CD4-positive, alpha-beta T cell treated with Interleukin-6 at 100 ng/mL for 8 hours (primary cell): ENCODE measurements at places on chromosomes 3 and 15.
A peak's percentile ranks its signal among the peaks of the same experiment; 100 is the strongest.

- DNase-seq, result no peak
These were observed 36.8 kb upstream of the CNTN3 start for GRCh38 chr3:74651292-74651691.

GRCh38 chr3:177350121-177350520 lies 152.8 kb upstream of the TBL1XR1 start:
- no peak for DNase-seq

GRCh38 chr3:14767245-14768051 lies 51.3 kb upstream of the FGD5 start:
- no peak for DNase-seq

GRCh38 chr15:49223536-49224274 lies 53.7 kb downstream of the GALK2 start:
- no peak for DNase-seq

DNA sequence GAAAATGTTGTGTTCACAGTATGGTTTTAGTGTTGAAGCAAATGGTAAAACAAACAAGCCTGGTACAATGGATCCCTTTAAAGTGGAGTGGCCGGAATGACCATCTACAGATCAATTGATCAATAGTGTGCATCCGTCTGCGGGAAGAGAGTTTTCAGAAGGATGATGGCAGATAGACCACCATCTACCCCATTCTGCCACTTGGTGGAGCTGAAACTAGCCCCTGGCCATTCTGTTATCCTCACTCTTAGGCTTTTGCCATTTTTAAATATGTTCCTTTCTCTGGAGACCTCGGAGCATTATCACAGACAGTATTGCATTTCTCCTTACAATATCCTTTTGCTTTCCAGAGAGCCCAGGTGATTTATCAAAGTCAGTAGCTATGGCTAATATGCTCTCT lies 258.9 kb upstream of the CFAP20DC start:
- no peak for DNase-seq

GRCh38 chr15:47959617-47960413 lies 161.0 kb upstream of the SLC24A5 start:
- no peak for DNase-seq

DNA sequence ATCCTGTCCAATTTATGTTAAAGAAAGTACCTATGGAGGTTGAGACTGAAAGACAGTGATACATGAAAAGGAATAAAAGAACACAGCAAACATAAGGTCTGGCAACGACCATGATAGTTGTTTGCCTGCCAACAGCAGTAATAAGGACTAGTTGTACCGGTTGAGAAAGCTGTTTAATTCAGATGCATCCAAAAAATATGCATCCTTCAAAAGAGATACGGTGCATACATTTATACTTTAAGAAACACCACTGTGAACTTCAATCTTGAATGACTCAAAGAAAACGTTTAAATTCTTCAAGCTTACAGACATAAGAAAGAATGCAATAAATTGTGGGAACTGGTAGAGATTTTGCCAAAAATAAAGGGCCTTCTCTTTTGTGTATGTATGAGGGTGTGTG lies 492.1 kb downstream of the NLGN1 start:
- no peak for DNase-seq

DNA sequence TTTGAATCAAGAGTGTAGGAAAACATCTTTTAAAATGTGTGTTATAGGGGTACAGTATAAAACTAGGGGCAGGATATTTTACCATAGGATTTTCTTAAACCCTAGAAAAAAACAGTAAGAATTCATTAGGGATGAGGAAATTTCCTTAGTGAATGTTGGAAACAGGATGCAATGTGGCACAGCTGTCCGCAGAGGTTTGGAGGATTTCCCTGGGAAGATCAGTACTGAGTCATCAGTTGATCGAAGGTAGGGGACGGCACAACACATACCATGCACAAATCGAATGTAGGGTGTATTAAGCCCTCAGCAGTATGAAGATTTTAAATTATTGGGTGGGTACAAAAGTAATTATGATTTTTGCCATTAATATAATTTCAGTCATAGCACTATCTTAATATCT lies 49.9 kb downstream of the FNDC3B start:
- no peak for DNase-seq

DNA sequence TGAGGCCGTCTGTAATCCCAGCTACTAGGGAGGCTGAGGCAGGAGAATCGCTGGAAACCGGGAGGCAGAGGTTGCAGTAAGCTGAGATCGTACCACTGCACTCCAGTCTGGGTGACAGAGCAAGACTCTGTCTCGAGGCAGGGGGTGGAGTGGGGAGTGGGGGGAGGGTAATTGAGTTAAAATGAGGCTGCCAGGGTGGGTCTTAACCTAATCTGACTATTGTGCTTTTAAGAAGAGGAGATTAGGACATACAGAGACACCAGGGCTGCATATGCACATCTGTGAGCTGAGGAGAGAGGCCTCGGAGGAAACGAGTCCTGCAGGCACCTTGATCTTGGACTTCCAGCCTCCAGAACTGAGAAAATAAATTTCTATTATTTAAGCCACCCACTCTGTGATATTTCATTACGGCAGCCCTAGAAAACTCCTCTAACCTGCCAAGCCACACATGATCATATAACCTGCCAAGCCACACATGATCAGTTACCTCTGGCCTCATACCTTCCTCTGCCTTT lies 197.0 kb downstream of the THSD4 start:
- DNase-seq, result no peak

- no peak for DNase-seq
These were observed 134.3 kb downstream of the NSMCE3 start for GRCh38 chr15:29135309-29135657.

DNA sequence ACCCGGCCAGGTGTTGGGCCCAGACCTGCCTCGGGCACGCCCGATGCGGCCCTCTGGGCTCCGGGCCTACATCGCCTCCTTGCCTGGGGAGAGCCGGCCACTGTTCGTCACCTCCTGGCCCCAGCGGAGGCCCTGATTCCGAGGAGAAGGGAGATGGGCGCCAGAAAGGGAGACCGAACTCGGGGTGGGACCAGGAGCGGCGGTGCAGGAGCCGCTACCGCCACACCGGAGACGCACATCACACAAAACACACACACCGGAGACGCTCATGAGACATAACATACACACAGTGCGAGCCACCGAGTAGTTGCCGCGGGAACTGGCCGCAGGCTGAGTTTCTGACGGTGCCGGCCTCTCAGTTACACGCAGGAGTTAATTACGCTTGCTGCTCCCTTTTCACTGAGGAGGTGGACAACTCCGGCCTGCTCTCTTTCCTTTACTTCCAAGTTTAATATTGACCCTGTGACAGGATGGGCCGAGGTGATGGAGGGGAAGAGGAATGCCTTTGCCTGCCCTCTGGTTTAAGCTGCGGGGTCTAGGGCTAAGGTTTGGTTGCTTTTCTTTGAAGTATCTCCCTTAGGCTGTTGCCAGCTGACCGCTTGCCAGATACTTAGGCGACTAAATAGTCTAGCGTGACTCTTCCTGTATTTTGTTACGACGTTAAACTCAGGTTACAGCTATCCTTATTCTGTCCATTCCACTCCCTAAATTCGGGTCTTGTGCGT lies 570 bp downstream of the PCNP start:
- DNase-seq, result peak; percentile 46

GRCh38 chr3:42711491-42712343 lies 9.1 kb upstream of the HHATL start:
- DNase-seq, result no peak

DNA sequence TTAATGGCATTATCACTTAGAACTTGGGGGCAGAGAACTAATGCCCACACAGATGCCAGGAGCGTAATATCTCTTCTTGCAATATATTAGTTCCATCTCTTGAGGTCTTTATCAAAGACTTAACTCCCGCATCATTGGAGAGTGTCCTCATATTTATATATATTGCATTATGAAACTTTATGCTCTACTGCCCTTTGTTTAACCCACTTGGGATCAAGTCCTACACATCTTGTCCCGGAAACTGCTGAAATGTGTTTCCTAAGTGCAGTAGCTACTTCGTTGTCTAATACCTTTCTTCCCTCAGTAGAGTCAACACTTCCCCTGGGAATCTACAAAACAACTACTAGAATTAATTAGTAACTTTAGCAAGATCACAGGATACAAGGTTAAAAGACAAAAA lies 1029.2 kb downstream of the OTOL1 start:
- DNase-seq, result no peak

GRCh38 chr3:71499227-71499876 lies 84.2 kb downstream of the FOXP1 start:
- no peak for DNase-seq

DNA sequence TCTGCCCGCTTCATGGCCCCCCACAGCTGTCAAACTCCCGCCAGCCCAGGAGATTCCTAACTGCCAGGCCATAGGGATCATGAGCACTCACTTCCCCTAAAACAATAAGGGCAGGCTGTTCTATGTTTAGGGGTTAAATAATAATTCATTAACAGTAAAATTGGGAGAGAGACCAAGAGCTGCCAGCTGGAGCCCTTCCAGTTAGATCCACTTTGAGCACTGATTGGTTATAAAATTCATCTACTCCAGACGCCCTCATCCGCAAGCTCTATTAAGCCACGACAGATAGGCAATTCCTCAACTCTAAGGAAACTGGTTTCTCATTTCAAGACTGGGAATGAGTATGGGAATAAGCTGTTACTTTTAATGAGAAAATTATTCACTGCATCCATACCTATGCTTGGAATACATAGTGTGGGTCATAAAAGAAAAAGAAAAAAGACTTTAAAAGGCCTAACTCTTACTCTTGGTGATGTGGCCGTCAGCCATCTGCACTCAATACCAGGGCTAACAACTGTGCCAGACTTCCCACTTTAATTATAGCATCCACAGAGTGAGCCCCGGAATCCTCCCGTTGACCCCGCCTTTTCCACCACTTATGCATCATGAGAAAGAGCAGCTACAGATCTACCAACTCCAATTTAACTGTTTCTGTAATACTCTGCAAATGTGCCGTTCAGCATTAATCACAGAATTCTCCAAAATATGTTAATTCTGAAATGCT lies 44.5 kb downstream of the IL17RD start:
- no peak for DNase-seq

DNA sequence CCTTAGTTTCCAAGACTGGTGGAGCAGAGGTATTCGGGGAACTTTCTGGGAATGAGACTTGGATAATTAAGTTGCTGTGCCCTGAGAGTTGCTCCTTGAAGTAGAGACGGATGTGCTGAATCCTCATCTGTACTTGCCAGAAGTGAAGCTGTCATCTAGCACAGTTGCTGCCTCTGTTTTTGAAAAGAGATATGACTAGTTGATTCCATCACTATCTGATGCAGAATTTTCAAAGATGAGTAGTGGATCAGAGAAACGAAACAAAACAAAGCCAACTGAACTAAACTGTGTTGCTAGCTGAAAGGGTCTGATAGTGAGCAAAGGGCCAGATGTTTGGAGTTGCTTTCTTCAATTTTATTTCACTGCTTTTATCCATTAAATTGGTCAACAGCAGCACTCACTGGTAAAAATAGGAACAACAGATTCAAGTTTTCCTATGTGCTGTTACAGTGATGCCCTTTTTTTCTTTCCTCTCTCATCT lies 52.7 kb downstream of the MITF start:
- DNase-seq, result no peak

- no peak for DNase-seq
These were observed 179.3 kb upstream of the MME start for GRCh38 chr3:154900816-154901215.

DNA sequence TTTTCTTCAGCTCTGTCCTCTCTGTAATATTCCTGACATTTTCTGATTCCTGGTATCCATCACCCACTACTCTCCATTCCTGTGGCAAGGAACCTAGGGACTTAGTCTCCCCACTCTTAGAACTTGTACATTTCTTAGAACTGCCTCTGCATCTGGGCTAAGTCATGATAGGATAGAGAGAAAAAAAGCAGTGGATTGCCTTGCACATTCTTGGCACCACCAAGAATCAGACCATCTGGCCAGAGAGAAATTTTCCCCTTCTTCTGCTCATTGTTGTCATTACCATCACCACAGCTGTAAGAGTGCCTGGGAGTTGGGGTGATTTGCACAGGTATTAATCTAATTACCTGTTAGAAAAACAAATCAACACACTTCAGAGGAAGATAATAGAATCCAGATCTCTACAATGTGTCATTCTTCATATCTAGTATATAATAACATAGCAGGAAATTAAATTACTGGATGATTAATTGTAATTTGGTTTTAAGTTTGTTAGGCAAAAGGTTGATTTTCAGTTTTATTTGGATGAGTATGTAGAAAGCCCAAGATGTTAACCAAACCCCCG lies 264.8 kb upstream of the ZPLD1 start:
- DNase-seq, result no peak

DNA sequence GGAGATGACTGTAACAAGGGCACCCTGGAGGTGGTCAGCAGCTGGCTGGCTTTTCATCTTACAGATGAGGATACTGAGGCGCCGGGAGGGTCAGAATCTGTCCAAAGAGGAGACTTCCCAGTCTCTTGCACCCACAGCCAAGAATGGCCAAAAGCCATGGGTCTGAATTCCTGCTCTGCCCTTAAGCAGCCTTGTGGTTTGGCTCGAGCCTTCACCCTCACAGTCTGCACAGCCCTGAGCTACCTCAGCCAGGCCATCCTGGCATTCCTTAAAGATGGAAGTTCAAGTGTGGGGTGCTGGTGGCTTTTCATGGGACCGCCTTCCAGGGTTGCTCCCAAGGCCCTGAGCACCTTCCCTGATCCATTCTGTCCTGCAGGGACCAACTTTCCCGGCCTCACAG lies 59.2 kb downstream of the CACNA2D2 start:
- DNase-seq, result no peak

DNA sequence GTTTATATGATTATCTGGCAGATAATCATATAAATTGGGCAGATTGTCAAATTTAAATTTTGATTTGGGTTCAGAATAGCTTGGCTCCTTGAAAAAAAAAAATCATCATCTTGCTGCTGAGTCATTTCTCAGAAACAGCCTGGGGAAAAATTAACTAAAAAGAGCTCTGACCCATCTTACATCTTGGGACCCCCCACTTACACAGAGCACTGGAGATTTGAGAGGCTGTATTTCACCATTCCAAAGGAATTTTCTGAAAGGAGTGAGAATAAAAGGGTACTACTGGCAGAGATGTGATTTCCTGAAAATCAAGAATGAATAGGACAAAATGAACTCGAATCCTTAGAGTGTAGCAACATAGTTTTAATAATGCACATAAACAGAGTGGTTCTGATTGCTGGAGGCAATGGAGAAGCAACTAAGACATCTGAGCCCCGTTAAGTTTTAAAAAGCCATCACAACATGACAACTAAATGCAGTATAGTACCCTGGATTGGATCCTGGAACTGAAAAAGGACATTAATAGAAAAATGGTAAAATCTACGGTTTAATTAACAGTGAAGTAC lies 97.5 kb downstream of the RFTN1 start:
- no peak for DNase-seq
